Calu3 (cell line): ENCODE measurements at places on chromosomes 6 and 20. TPM values are rescaled to one million over a fixed set of nuclear protein-coding genes. Genes with fewer than 3 reads are reported as not detected.

DNA sequence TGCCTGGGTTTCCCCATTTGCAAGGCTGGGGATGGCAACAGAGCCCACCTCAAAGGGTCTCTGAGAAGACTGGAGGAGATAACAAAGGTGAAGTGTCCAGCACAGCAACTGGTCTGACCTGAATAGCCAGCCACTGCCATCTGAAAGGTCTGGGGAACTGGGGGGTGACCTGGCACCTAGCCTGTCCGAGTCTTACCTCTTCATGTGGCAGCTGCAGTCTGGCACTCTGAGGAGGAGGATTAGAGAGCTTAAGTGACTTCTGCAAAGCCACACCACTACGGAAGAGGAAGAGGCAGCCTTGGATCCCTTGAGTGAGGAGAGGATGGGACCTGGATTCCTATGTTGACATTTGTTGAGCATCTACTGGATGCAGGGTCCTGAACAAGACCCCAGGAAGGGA, 22.2 kb downstream of the C20orf203 start:
- H3K27me3 ChIP-seq: peaks cover 60% of the 10 kb centered on the region
- H3K27ac ChIP-seq: no peak overlapping the region
- DNase-seq: no peak
- no peak overlapping the region for H3K4me3 ChIP-seq
- H3K36me3 ChIP-seq: no peaks in the 10 kb centered on the region

- no peak overlapping the region for H3K27ac ChIP-seq
- no peak for DNase-seq
- H3K4me3 ChIP-seq: no peak overlapping the region
- H3K36me3 ChIP-seq: no peaks in the 10 kb centered on the region
These were observed 175.3 kb upstream of the RALGAPA2 start for GRCh38 chr20:20887593-20888265.

SLC22A16 gene
- not detected in 2 replicates for total RNA-seq

GRCh38 chr20:45469336-45470261, at the start of gene WFDC2:
Gene WFDC2 (plus strand): TSS chr20:45469753. CDS start chr20:45469782, 29 bp downstream.
- DNase-seq: peak; percentile 83
- H3K36me3 ChIP-seq: peaks cover 24% of the 10 kb centered on the region
- H3K27me3 ChIP-seq: peaks cover 9% of the 10 kb centered on the region
- peak within 1 kb of the TSS; percentile 46 for H3K27ac ChIP-seq

DNA sequence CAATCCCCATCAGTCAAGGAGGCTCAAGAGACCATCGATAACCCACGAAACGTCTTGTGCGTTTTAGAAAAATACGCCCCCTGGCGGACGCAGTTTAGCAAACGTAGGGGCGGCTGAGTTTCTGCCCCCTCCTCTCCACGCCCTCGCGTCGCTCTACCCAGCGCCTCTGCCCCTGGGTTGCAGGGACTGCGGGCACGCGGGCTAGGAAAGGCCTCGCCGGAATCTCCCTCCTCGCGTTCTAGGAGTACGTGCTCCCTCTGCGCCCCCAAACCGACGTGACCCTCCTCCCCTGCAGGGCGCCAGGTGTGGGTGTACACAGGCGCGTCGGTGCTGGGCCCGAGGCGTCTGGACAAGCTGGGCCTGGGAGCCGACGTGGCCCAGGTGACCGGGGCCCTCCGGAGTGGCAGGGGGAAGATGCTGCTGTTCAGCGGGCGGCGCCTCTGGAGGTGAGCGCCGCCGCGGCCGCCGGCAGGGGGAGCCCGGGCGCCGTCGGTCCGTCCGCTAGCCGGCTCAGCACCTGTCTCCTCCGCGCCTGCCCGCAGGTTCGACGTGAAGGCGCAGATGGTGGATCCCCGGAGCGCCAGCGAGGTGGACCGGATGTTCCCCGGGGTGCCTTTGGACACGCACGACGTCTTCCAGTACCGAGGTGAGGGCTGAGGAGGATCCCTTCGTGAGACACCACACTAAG, 5.3 kb downstream of the MMP9 start:
- H3K4me1 ChIP-seq: peaks cover 31% of the 10 kb centered on the region
- no peak overlapping the region for H3K27ac ChIP-seq
- peaks cover 89% of the 10 kb centered on the region for H3K27me3 ChIP-seq
- H3K36me3 ChIP-seq: peaks cover 5% of the 10 kb centered on the region
- peak overlapping the region; percentile 55 for H3K4me3 ChIP-seq

- no peak for DNase-seq
- no peak overlapping the region for H3K27ac ChIP-seq
- no peak overlapping the region for H3K4me3 ChIP-seq
- H3K36me3 ChIP-seq: no peaks in the 10 kb centered on the region
- peaks cover 22% of the 10 kb centered on the region for H3K4me1 ChIP-seq
These were observed 56.1 kb upstream of the PNRC1 start for GRCh38 chr6:89024456-89024855.
